ENCODE measurements at places on chromosomes 5 and 9.

DNA sequence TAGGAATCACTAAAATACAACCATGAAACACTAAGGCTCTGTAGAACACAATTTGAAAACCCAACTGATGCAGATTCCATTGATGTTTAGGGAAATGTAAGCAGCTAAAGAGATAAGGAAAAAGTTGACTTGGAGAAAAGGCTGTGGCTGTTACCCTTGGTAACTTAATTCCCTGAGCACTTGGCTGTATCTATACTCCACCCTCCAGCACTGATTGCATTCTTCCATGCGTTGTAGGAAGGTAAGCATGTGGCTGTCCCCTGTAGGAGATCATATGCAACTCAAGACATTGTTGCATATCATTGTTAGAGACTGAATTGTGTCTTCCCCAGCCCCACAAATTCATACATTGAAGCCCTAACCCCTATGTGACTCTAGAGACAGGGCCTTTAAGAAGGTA lies 184.5 kb downstream of the CEMIP2 start:
- DNase-seq, result no peak

GRCh38 chr5:98470747-98471146 lies 302.7 kb upstream of the RGMB start:
- DNase-seq, result no peak

GRCh38 chr5:5572976-5573797 lies 150.7 kb downstream of the ICE1 start:
- no peak for DNase-seq

DNA sequence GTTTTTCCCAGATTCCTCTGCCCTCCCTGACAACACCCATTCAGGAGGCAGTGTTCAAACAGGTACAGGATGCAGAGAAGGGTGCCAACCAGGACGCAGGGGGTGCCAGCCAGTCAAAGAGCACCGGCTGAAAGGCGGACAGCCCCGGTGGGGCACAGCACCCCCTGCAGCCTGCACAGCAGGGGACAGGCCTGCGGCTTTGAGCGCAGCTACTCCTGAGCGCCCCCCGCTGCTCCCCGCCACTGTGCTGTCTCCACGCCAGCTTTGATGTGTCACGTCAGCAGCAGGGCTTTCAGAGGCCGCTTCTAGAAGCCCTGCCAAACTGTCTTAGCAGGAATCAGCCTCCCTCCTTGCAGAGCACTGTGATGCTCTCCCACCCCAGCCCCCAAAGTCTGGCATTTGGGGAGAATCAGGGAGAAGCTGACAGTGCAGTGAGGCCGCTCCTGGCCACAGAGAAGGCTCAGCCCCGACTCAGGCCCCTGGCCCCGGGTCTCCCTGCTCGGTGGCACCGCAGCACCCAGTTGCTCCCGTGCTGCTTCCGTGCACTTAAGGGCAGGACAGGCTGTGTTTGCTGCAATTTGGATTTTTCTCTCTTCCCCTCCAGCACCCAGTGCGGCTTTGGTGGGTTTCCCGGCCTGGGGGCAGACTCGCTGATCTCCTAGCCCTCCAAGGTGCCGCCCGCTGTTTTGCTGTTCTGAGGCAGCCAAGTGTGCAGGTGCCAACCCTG lies 20.3 kb downstream of the AK8 start:
- peak; percentile 82 for DNase-seq

- DNase-seq, result no peak
These were observed 139.6 kb downstream of the GLIS3 start for GRCh38 chr9:4160249-4160648.

Data from H54 (cell line).